Amniotic epithelial cell (primary cell): ENCODE measurements at places on chromosomes 6 and 20.

DNA sequence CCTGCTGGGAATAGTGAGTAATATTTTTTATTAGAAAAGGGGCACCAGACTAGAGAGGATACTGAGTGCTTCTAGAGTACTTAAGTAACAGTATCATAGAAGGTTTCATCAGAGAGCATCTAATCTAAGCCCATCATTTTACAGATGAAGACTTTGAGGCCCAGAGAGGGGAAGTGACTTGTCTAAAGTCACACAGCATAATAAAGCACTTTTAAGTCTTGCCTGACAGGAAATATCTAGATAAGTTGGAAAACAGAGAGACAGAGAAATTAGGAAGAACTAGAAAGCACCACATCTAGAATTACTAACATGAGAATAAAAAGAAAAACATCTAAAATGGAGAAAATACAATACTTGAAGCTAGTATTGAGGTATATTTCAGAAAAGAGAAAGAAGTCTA, 6.0 kb downstream of the HLA-DMA start:
- no peak for DNase-seq

GRCh38 chr6:151338651-151339200, 52.6 kb downstream of the ZBTB2 start:
- DNase-seq, result peak; percentile 62

GRCh38 chr6:125198398-125198937, 44.9 kb downstream of the TPD52L1 start:
- DNase-seq, result no peak

DNA sequence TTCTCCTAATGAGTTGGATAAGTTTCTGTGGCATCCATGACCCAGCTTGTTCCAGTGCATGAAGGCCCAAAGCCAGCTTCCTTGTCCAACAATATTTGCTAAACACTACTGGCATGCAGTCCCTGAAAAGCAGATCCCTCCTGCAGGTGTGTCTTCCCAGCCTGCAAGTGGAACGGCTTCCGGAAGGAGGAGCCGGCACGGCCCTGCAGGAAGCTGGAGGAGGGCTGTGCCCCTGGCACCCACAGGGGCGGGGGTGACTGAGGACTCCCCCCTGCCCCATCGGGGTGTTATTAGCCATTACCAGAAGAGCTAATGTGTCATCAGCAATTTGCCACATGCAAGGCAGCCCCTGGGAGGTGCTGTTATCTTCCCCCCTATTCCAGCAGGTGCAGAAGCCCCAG, 27.4 kb downstream of the NPEPL1 start:
- DNase-seq, result no peak

DNA sequence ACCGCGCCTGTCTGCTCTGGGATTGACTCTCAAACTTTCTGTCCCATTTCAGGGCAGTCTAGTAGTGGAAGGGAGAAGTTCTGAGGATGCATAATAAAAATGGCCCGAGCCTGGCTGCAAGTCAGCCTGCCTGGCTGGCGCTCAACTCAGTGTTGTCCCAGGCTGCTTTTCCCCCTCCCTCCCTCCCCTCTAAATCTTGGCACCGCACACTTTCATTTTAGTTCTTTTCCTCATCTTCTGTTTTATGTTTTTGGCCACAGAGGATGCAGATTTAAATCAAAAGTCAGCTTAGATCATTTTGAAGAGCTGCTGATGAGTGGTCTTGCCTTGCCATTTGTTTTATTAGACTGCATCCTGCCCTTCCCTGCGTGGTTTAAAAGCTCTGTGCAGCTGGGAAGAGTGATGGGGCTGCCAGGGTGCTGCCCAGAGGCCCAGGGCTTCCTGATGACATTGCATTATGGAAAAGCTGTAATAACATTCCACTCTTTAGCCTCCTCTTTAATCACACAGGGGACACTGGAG, 6.5 kb upstream of the UQCC2 start:
- DNase-seq, result no peak

- no peak for DNase-seq
Measured at GRCh38 chr6:25888626-25889025, 14.6 kb upstream of the SLC17A3 start.
